Gastrocnemius medialis (tissue), 4 donors: ENCODE measurements at places on chromosomes 12 and 14. TPM values are rescaled to one million over a fixed set of nuclear protein-coding genes. Genes with fewer than 3 reads are reported as not detected.

The RASSF9 gene
- total RNA-seq = 0.46 TPM

- peak; percentile 20 for DNase-seq
Measured at GRCh38 chr12:112107306-112108201, 1.0 kb downstream of the NAA25 start.

The KRT73 gene
- total RNA-seq = not detected

The RNASE3 gene
- total RNA-seq = not detected

The CLEC1B gene
- not detected for total RNA-seq

DNA sequence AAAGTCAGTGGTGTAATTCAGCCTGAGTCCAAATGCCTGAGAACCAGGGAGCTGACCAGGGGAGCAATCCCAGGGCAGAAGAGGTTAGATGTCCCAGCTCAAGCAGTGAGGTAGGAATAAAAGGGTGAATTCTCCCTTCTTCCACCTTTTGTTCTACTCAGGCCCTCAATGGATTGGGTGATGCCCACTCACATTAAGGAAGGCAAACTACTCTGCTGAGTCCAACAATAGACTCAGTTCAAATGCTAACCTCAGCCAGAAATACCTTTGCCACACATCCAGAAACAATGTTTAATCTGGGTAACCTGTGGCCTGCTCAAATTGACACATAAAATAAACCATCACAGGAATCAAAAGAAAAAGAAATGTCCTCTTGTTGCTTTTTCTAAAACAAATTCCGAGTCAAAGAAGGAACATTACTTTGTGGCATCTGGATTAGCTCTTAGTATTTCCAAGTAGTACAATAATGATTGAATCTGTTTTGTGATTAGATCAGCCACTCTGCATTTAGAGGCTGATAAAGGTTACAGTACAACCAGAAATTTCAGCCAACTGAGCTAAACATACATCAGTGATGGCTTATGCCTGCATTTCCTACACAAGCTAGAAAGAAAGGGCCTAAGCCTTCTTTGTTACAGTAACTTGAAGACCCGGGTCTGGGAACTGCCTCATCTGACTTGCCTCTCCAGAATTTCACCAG, 43.6 kb upstream of the TRIM9 start:
- DNase-seq = no peak

The ENDOU gene
- not detected for total RNA-seq

The CPSF6 gene
- total RNA-seq = 27.6 TPM

DNA sequence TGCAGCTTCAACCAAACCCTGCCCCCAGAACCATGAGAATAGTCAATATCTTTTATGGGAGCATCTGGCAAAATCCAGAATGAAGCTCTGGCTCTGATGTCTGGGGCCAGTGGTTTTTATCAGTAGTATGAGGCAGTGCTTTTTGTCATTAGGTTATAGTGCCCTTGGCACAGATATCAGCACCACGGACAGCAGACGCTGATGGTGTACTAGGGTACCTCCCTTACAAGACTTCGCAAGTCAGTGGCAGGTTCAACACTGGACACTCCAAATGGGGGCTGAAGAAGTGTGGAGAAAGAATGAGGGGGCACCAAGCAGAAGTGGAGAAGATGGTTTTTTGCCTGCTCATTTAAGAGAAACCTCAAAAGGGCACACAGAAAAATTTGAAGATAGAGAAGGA, 68.2 kb upstream of the E2F7 start:
- DNase-seq = no peak

The IGFBP6 gene
- total RNA-seq = 72.3 TPM

The NPAS3 gene
- total RNA-seq = not detected

GRCh38 chr12:91109148-91109564, 2.1 kb downstream of the LUM start:
- DNase-seq = peak; percentile 32

The WSCD2 gene
- total RNA-seq = not detected

- DNase-seq = no peak
Measured at GRCh38 chr12:59372956-59373355, 222.9 kb upstream of the SLC16A7 start.

DNA sequence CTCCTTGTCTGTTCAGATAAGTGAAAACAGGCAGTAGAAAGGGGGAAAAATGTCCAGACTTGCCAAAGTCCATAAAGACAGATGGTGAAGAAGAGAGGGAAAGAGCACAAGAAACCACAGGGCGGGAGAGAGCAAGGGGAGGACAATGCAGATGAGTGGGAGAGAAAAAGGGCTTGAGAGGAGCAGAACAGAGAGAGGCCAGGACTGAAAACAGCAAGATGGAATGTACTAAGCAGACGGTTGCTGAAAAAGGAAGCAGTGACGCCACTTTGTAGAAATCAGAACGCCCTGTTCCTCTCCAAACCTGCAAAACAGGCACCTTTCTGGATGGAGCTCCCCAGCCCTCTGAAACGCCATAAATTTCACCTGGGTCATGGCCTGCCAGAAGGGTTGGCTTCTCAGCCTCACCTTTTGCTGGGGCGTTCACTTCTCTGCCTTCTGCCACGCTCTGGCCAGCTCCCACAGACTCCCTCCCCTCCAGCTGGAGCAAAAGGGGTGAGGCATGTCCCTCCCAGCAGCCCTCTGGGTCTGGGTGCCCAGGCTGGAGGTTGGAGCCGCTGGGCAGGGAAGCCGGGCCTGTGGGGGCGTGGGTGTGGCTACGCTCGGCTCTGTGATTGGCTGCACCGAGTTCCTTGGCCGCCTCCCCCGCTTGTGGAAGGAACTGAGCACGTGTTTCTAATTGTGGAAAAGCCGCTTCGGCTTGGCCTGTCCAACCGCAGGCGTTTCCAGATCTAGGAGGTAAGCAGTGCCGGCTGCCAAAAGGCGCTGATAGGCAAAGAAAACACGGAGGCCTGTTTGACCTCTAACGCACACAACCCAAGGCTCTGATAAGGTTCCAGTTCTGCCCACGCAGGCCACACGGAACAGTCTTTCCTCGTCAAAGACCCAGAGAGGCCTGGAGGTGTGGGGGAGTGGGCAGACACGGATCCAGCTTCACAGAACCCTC, 29.3 kb downstream of the SLC7A8 start:
- peak; percentile 99 for DNase-seq

- DNase-seq = no peak
Measured at GRCh38 chr14:57999979-58000378, 134.1 kb upstream of the SLC35F4 start.

DNA sequence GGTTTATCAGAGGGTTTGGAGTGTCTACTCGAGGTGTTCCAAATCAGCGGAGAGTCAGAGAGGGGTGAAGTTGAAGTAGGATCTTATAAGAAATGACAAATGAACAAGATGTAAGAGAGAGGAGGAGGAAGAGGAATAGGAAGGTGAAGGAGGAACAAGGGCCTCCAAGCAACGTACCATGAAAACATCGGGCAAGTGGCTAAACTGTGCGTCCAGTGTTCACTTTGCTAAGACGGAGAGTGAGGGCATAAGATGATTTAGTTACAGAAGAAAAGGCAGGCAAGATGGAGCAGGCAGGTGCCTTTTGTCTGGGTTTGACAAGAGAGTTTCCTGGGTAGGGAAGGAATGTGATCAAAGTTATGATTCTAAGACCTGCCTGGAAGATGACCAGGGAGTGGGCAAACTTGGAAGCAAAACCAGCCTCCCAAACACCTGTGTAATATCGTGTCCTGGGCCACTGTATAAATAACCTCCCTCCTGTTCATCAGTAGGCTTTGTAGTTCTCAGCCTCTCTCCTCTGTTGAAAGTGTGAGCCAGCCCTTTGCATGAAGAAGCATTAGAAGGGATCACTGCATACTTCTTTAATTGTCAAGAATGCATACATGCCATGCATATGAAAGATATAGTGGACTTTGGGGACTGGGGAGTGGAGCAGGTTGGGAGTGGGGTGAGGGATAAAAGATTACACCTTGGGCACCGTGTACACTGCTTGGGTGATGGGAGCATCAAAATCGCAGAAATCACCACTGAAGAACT, 111.4 kb downstream of the ZFP36L1 start:
- DNase-seq = no peak

GRCh38 chr14:48983351-48983888, 602.8 kb downstream of the RPS29 start:
- no peak for DNase-seq
